ENCODE measurements at places on chromosomes 12 and 14. TPM values are rescaled to one million over a fixed set of nuclear protein-coding genes. Genes with fewer than 3 reads are reported as not detected.

LYZ gene
- total RNA-seq: 186 TPM

CMA1 gene
- total RNA-seq: not detected

- no peaks in the 10 kb centered on the region for H3K27me3 ChIP-seq
- no peaks in the 10 kb centered on the region for H3K36me3 ChIP-seq
- H3K4me3 ChIP-seq: no peak overlapping the region
- no peak overlapping the region for H3K27ac ChIP-seq
- H3K4me1 ChIP-seq: no peaks in the 10 kb centered on the region
Observed at GRCh38 chr12:98955284-98955683, 310.2 kb downstream of the APAF1 start.

DNA sequence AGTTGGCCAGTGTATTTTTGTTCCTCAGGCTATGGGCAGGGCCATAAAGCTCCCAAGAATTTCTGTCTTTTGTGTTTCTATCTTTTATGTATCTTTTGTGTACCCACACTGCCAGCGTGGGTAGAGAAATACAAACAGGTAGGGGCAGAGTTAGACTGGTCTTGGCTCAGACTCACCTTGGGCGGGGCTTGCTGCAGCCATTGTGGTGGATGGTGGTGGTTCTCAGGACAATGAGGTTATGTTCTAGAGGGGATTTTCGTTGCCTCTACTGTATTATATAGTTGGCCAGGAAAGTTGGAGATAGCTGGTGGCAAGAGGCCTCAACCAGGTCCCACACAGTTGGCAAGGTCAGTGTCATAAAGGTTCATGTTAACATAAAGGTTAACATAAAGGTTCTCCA lies 977.5 kb upstream of the LRFN5 start:
- no peak for DNase-seq
- no peaks in the 10 kb centered on the region for H3K27me3 ChIP-seq
- H3K4me1 ChIP-seq: no peaks in the 10 kb centered on the region
- no peak overlapping the region for H3K27ac ChIP-seq
- no peak overlapping the region for H3K4me3 ChIP-seq
